ENCODE measurements at places on chromosomes 16 and 17. TPM values are rescaled to one million over a fixed set of nuclear protein-coding genes. Genes with fewer than 3 reads are reported as not detected.

Gene CUEDC1
- 12.5 TPM for total RNA-seq

Gene C16orf96
- total RNA-seq = under 0.01 TPM

Gene SLC16A6
- total RNA-seq = 4.2 TPM

Gene CD300H
- not detected for total RNA-seq
